ENCODE measurements at places on chromosomes 7 and 10.
A peak's percentile ranks its signal among the peaks of the same experiment; 100 is the strongest.

DNA sequence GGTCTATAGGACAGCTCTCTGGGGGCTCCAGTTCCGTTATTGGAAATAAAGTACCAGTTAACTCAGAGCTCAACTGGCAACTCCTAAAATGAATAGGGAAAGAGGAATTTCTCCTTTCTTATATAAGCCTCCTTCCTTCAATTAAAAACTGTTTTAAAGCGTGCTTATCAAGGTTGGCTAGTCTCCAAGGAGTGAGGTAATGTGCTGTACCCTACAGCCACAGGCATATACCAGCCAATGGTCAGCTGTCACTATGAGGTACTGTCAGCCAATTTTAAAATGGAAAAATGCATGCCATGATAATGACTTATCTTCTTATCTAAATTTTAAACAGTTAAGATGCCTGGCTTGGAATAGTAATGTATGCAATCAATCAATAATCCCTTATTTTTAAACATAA, 76.2 kb downstream of the PLCE1 start:
- no peak for DNase-seq

GRCh38 chr10:112639298-112639697, 192.3 kb downstream of the VTI1A start:
- no peak for DNase-seq

- no peak for DNase-seq
Observed at GRCh38 chr7:65804887-65805286, 68.0 kb upstream of the VKORC1L1 start.

GRCh38 chr10:127012769-127013152, 107.5 kb downstream of the DOCK1 start:
- DNase-seq, result peak; percentile 93

- no peak for DNase-seq
Observed at GRCh38 chr7:17355050-17355449, 56.6 kb downstream of the AHR start.

DNA sequence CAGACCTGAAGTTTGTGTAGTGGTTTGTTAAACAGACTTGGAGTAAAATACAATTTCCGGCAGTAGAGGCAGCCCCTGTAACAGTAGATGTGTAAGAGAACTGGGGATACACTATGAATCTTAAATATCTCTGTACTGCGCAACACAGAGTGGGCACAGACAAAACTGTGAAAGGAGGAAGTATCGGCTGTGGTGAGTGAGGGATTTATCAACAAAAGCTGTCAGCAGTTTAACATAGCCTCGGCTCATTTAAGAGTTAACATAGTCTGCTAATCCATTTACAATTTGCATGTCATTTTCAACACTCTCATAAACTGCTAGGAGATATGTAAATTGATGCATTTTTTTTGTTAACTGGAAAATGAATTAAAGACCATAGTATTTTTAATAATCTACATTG, 225.2 kb downstream of the ZWINT start:
- no peak for DNase-seq

DNA sequence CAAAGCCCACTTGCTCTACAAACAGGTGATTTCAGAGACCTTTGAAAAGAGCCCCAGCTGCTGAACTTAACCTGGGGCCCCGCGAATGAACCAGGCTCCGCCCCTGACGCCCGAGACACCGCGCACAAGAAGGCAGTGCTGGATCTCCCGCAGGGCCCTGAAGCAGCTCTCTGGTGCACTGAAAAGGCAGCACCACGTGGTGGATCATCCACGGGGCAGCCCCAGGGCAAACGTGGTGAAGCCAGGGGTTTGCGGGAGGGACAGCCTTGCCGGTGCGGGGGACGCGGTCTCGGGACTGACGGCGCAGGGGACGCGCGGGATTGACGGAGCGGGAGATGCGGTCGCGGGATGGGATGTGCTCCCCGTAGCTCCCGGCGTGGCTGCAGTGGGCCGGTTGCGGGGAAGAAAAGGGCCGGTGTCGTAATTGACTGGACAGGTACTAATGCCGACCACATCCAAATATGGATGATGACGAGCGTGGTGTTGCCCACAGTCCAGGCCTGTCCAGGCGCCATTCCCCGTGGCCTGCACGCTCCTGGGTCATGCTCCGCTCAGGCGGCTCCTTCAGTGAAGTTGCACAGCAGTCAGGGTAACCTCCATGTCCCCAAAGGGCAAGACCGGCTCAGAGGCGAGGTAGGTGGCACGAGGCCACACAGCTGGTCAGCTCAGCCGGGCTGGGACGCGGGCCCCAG, 421.1 kb downstream of the DNAJB6 start:
- DNase-seq, result no peak

Measured in body of pancreas (tissue), 4 donors.